ENCODE measurements at places on chromosomes 5 and 9. TPM values are rescaled to one million over a fixed set of nuclear protein-coding genes. Genes with fewer than 3 reads are reported as not detected.
A peak's percentile ranks its signal among the peaks of the same experiment; 100 is the strongest.

The PCDHA4 gene
- total RNA-seq, result 9.5 TPM

The SLC35A4 gene
- total RNA-seq, result 59.9 TPM

The SLC24A2 gene
- total RNA-seq, result 0.16 TPM

GRCh38 chr5:155954701-155955445, 372.1 kb upstream of the SGCD start:
- DNase-seq, result peak; percentile 33

DNA sequence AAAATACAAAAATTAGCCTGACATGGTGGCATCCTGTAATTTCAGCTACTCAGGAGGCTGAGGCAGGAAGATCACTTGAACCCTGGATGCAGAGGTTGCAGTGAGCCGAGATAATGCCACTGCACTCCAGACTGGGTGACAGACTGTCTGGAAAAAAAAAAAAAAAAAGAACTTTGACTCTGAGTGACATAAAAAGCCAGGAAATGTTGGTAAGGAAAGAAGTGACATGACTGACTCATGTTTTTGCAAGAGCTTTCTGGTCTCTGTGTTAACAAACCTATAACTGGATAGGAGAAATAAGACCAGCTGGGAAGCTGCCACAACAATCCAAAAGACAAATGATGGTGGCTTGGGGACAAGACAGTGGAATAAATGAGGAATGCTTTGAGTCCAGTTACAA, 272.1 kb downstream of the HINT1 start:
- no peak for DNase-seq

DNA sequence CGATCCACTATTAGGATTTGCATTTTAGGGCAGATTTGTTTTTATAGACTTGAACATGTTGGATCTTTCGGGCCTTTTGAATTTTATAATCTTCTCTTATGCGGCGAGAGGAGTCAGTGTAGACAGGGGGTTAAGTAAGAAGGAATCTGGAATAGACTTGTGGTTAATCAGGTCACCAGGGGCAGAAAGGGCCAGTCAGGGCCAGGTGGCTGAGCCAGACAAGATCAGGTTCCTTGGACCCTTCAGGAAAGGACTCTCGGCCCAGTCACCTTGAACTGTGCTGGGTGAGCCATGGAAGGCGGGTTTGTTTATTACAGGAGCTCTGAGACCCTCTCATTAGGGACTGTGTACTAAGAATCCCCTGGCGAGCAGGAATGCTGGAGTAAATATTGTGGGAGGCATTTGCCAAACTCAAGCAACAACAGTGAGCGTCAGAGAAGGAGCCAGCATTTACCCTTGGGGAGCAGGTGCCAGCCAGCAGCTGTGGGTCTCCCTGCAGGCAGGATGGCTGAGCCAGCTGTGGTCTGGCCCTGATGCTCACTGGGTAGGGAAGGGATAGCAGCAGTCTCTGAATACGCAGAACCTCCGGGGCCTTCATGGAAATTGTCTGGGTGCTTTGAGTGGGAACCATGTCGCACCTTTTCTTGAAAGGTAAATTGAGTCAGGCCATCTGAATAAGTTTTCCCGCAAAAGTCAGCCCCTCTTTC, 79.2 kb downstream of the UBE2QL1 start:
- DNase-seq, result no peak

DNA sequence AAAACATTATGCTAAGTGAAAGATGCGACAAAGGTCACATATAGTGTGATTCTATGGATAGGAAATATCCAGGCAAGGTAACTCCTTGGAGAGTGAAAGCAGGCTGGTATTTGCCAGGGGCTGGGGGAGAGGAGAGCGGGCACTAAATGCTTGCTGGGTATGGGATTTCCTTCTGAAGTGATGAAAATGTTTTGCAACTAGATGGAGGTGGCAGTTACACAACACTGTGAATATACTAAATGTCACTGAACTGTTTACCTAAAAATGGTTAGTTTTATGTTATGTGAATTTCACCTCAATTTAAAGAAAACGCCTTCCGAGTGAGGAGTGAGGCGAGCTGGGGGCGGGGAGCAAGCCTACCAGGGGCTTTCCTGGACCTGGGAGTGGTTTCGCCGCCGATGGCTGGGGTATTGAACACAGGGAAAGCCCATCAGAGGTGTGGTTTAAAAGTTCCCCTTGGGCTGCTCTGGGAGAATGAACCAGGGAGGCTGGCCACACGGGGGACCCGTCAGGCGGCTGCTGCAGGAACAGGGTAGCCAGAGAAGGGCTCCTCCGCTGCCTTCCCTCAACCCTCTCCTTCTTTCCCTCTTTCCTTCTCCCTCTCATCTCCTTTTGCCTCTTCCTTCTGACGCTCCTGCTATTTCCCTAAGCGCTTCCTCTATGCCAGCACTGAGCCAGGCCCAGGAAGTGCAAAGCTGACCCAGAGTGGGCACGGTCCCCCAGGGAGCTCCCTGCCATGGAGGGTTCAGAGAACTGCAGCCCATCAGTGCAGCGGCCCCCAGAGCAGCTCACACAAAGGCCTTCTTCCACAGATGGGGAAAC, 4.9 kb downstream of the AKNA start:
- DNase-seq, result no peak

- no peak for DNase-seq
Measured at GRCh38 chr5:135566422-135567400, 12.1 kb downstream of the CXCL14 start.

DNA sequence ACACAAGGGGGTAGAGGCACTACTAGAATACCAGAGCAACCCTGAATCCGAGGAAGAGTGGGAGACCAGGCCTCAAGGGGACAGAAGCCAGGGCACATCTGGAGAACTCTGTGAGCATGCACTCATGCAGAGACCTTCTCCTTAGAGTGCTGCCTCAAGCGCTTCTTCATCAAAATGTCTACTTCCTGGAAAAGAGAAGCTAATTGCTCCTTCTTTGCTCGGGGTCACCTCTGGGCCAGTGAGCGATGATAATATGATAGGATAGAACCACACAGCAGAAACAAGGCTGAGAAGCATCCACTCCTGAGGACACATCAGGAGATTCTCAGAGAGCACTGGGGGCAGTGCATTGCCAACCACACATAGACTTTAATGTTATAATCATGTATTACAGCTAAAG, 23.7 kb upstream of the LMNB1 start:
- no peak for DNase-seq

DNA sequence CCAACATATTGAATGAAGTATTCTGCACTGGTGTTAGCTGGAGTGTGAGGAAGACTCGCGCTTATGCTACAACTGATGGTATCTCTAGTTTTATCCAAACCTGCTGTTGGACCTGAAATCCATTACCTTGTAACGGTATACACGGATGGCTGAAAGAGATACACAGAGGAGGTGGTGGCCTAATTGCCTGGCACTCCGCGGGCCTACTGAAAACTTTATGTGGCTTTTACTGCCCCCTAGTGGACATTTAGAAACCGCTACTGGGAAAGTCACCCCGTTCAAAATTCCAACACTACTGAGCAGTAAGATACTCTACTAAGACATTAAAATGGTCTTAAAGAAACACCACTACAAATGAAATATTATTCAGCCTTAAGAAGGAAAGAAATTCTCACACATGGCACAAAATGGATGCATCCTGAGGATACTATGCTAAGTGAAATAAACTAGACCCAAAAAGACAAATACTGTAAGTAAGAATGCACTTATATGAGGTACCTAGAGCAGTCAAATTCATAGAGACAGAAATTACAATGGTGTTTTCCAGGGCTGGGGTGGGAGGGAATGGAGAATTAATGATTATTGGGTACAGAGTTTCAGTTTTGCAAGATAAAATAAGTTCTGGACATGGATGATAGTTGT, 100.4 kb downstream of the TTLL11 start:
- peak; percentile 45 for DNase-seq

- no peak for DNase-seq
Measured at GRCh38 chr5:136246122-136246521, 53.2 kb upstream of the SMIM32 start.

DNA sequence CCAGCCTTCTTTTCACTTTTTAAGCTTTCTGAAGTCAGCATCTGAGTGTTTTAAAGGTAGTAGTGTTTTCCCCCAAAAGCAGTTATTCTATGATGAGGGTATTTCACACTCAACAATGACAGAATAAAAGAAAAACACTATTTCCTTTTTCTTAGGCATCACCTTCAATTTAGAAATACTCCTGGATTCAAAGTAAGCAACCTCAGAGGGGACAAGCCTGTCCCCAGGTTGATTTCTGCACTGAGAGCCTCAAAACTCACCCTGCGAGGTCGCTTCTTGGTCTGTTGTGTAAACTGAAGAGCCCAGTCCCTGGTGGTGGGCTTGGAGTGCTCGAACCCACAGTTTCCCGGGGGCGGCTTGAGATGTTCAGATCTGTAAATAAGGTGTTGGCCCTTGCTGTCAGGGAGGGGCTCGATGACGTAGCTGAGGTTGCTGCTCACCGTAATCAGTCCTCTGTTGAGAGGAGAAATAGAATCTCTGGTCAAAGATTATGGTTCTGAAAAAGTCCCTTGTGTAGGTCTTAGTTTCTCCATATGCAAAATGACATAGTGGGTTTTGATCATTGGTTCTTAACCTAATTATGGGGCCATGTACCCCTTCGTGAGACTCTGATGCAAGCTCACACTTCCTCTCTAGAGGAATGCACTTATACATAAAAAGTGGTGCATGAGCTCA, 55.9 kb downstream of the ADAM19 start:
- DNase-seq, result no peak
